Activated CD8-positive, alpha-beta memory T cell treated with anti-CD3 and anti-CD28 coated beads for 48 hours (primary cell): ENCODE measurements at places on chromosomes 1 and 21.

GRCh38 chr1:153566414-153567371 is 1.0 kb upstream of the S100A2 start:
- peak; percentile 71 for DNase-seq

DNA sequence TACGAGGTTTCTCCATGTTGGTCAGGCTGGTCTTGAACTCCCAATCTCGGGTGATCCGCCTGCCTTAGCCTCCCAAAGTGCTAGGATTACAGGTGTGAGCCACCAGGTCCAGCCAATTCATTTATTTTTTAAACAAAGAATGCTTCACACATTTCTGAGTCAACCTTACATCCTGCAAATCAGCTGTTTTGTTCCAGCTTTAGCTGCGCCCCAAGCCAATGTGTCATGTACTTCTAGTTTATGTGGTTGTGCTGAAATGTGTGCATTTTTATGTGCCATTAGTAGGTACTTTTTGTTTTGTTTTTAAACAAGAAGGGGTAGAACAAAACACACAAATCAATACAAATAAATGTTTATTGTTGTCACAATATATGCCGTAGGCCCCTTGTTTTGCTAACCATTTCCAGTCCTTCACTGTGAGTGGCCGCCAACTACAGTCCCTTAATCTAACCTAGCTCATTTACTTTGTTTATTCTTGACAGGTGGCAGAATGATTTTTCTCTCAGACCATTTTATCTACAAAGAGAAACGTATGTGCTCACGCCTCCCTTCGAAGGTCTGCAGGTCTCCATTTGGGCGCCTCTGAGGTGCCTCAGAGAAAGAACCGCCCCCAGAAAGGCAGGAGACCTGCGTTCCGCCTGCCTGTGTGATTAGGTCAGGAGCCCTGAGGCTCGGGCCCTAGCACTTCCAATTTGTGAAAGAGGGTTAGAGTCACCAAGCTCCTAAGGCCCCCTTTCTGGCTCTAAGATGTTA is 2.8 kb upstream of the CASQ2 start:
- no peak for DNase-seq

DNA sequence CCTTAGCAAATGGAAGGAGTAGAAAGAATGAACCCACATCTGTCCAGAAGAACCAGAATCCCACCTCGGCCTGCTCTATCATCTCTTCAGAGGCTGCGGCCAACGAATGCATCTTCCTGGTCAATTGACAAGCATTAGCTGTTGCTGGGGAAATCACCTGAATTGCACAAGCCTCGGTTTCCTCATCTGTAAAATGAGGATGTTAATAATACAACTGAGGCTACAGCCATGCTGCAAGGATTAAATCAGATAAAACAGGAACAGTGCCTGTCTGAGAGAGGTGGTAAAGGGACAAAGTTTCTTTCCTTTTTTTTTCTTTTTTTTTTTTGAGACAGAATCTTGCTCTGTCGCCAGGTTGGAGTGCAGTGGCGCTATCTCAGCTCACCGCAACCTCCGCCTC is 99.8 kb downstream of the KIF14 start:
- DNase-seq: no peak

GRCh38 chr1:51690285-51690961 is 73.5 kb downstream of the OSBPL9 start:
- DNase-seq: no peak

- DNase-seq: no peak
These were observed 11.7 kb upstream of the CDK18 start for GRCh38 chr1:205492774-205493173.

- no peak for DNase-seq
These were observed 27.6 kb downstream of the TTC39A start for GRCh38 chr1:51302746-51303145.

- DNase-seq: no peak
These were observed 4.6 kb downstream of the TMEM63A start for GRCh38 chr1:225877580-225877979.

GRCh38 chr1:178093951-178094738 is at the start of gene RASAL2:
RASAL2 (plus strand) TSS chr1:178094104; CDS start chr1:178094493, 389 bp downstream.
- DNase-seq: no peak

DNA sequence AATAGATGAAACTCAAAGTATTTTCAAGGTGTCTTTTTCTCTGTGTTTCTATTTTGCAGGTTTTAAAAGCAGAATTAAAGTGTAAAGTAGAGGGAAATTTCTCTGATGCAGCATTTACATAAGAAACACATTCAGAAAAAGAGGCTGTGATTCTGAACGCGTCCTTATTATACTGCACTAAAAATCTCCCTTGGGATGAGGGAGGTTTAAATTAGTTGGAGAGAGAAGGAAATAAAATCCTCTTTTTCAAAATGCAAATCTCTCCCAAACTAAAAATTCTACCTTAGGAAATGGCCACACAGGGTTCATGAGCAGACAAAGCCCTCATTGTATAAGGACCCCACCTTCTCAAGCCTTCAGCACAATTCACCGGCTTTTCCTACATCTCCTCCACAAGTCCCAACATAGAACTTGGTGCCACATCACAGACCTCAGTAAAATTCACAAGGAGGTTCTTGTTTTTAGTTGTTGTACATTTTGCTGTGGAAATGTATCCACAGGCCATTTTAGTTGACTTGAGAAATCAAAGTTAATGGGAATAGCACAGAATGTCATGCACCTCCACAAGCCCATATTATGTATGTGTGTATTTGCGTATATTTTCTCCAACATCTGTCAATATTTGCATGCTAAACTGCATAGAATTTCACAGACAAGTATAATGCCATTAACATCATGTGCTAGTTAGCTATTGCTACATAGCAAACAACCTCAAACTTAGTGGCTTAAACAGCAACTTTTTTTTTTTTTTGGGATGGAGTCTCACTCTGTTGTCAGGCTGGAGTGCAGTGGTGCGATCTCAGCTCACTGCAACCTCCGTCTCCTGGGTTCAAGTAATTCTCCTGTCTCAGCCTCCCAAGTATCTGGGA is 59.8 kb downstream of the MAB21L3 start:
- DNase-seq: no peak

GRCh38 chr1:24786191-24786590 is 40.9 kb downstream of the CLIC4 start:
- no peak for DNase-seq

DNA sequence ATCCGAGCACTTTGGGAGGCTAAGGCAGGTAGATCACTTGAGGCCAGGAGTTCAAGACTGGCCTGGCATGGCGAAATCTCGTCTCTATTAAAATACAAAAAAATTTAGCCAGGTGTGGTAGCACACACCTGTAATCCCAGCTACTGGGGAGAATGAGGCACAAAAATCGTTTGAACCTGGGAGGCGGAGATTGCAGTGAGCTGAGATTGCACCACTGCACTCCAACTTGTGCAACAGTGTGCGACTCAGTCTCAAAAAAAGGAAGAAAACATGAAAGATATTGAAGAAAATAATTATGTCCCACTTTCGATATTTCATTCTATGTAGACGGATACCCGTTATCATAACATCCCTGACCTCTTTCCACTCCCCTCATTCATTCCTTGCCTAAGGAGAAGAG is 19.2 kb downstream of the TUT4 start:
- no peak for DNase-seq

DNA sequence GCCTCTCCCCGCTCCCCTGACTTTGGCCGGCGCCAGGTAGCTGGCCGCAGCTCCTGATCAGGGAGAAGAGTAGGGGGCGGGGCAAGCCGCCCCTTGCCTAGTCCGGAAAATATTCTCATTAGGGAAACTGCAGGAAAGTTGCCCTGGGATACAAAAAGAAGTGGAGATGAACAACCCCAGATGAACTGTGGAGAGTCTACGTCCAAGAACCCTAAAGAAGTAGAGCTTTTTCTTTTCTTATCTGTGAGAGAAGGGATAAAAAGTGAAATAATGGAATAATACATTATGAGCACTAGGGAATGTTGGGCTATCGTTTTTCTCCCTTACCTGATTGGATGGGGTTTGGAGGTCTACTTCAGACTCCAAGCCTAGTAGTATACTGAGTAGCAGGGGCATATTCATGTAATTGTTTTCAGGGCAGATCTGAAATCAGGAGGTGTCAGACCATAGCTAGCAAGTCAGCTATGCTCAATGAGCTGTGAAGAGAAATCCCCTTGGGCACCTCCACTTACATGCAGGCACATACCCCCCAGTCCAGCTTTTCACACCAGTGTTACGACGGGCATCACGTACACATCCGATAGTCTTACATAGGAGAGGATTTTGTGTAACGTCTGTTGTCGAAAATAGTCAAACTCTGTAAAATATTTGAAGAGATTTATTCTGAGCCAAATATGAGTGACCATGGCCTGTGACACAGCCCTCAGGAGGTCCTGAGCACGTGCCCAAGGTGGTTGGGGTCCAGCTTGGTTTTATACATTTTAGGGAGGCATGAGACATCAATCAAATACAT is 1.7 kb upstream of the DUSP10 start:
- DNase-seq: no peak

GRCh38 chr1:77976433-77977076 is 2.3 kb downstream of the FUBP1 start:
- no peak for DNase-seq

DNA sequence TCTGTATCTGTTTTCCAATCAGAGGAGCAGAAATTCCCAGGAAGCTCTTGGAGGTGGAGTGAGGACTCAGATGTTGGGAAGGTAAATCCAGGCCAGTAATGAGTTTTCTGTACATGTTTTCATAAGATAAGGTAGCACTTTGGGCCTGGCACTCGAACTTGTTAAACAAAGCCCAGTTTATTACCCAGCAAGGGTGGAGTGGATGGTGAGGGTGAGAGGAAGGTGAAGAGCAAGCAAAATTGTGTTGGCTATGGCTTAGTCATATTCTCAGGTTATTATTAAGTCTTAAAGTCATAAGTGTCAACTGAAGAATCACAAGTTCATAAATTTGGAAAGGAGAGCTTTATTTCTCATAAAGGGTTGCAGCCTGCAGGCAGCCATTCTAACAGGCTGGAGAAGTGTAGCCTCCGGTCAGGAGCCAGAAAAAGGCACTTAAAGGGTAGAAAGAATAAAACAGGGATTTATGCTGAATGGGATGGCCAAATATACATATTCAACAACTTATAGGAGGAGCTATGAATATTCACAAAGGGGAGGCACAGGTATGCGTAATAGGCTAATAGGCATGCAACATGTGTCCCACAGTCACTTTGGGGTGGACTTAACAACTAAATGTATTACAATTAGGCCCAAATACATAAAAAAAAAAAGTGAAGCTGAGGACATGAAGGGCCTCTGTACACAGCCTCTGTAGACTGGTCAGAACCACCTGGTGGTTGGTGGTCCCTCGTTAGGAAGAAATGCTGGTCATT is 523.9 kb downstream of the LMO4 start:
- DNase-seq: no peak

DNA sequence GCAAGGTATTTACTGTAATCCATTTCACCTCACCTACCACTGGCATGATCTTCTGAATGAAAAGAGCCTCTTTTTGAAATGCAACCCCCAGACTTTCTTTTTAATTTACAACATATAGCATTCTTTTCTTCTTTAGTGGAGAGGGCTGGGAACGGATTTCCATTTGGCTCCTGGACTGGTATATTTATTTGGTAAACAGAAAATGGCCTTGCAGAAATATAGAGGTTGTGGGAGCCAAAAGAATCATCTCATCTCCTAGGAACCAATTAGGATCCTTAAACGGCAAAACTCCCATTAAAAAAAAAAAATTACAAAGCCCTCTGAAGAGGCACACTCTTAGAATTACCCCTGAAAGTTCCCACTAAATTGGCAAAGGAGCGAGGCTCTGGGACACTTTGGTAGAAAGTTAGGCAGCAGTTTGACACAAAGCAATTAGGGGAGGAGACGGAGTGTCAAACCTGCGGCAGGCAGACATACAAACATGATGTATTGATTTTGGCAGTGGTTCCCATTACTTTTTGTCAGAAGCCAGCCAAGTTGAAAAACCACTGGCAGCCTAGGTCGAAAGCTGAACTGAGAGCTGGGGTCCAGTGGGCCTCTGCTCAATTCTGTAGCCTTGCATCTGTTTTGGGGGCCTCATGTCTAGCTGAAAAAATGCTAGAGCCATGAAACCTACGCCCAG is 135.1 kb upstream of the MAGI3 start:
- no peak for DNase-seq

- DNase-seq: no peak
These were observed 246.7 kb upstream of the NFIA start for GRCh38 chr1:60835649-60836048.
